ENCODE measurements at places on chromosomes 6 and 20.

DNA sequence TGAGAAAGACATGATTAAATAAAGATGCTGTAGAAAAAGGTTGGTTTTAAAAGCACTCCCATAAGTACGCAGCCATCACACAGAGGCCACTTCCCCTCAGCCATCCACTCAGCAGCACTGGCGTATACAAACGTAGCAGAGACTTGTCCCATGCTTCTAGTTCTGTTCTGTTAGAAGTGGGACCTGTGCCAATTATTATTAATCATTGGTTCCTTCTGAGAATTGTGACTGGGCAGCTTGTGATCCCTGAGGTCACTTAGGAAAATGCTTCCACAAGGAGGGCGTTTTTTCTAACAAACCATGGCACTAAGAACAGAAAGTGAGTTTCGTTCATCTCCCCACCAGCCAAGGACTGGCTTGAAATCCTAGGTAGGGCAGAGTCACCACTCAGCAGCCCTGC lies 53.9 kb downstream of the FAM120B start:
- no peak for DNase-seq

GRCh38 chr20:22499515-22500166 lies 84.7 kb downstream of the FOXA2 start:
- no peak for DNase-seq

DNA sequence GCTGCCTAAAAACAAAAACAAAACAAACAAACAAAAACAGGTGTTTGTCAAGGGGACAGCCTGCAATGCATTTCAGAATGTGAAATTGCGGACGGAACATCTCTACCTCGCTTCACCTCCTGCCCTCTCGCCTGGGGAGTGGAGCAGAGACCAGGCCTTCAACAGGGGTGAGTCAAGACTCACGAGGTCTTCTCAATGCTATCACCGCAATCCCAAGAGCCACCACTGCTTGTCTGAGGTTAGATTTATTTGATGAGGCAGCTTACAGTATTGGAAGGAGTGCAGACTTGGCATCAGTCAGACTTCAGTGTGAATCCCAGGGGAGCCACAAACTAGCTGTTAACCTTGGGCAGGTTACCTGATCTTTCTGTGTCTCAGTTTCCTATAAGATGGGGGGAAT lies 7.7 kb downstream of the GABRR1 start:
- DNase-seq: no peak

- no peak for DNase-seq
Observed at GRCh38 chr6:151431337-151431736, 20.6 kb downstream of the RMND1 start.

DNA sequence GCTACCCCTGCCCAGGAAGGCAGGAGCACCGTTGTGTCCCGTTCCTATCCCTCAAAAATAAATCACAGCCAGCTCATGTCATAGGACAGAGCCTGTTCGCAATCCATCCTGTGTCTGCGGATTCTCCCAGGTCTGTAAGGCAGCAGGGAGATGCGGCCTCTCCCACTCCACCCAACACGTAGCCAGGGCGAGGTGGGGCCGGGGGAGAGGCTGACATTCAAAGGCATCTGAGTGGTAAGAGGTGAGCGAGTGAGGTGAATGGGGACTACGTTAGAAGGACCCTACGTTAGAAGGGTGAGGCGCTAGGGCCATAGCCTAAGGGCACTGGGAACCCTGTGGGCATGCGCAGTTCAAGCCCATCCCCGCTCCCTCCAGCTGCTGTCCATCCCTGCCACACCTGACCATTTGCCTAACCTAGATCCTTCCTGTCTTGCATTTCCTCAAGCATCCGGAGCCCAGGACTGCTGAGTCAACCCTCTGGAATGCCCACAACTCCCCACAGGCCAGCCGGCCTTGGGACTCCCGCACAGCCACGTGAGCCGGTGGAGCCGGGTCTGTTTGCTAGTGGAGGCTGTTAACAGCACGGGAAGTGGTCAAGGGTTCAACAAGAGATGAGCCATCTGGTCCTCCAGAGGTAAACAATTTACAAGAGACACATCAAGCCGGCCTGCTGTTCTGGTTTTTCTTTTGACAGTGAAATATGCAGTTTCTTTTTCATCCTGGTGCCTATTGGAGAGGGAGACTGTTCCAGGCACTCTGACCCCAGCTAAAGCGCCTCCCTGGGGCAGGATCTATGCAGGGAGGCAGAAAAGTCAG lies 45.9 kb downstream of the RIPOR3 start:
- DNase-seq: no peak

DNA sequence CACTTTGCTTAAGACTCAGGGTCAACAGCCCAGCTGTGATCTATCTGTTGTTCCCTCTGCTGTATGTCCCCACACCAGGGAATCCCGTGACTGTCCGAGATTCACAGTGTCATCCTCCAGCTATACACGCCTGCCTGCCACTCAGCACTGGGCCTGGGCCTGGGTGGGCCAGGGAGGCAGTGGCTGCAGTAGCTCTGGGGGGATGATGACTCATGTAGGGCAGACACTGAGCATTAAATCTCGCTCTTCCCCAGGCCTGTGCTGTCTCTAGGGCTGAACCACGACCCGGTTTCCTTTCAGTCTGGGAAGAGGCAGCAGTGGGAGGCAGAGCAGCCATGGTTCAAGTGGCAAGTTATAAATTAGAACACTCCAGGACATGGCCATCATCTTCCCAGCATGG lies 173.9 kb downstream of the LRFN2 start:
- DNase-seq: no peak

DNA sequence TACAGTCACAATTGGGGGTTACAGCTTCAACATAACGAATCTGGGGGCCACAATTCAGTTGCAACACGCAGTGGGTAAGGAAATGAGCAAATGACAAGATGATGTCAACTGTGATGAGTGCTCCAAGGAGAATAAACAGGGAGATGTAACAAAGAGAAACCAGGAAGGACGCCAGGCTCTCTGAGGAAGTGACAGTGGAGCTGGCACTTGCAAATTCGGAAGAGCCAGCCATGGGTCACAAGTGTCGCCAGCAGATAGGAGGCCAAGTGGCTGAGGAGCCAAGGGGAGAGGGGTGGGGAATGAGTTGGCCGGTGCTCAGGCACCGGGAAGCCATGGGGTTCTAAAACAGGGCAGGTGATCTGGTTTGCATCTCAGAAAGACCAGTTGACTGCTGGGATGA lies 136.4 kb downstream of the EYA2 start:
- DNase-seq: no peak

DNA sequence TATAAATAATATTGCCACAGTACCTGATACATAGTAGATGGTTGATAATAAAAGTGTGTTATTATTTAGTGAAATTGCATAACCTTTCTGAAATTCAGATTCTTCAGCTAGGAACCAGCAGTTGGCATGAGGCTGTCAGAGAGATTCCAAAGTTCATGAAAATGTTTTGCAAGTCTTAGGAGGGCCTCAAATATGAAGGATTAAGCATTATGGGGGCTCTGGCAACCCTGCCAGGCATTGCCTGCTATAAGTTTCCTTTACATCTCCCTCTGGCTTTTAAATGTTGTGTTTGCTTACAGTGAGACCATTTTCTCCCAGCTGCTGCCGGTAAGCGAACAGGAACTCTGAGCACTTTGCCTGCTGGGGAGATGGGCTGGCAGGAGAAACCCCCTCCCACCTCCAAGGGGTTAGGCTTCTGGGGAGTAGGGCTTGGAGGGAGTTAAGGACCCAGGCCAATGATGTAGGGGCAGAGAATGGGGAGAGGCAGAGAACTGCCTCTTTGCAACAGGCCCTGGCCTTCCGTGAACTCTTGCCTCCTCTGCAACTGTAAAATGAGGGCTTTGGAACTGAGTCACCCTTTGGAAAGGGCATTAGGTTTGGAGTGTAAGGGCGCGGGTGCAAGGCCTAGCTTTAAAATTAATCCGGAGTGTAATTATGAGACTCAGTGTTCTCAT lies 33.2 kb upstream of the KIF3B start:
- no peak for DNase-seq

DNA sequence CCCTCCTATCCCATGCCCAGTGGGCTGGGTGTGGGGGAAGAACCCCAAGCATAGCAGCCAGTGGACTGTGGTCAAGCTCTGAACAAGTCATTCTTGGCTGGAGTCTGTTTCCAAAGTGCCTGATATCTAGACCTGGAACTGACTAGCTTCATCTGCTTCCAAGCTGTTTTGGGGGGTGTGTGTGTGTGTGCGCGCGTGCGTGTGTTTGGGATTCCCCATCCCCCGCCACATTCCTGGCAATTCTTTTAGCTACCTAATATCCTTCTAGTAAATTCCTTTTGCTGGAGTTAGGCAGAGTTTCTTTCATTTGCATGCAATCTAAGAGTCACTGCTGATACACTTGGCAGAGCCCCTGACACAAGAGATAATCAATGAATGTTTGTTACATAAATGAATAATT lies 7.8 kb downstream of the PAK5 start:
- DNase-seq: no peak

DNA sequence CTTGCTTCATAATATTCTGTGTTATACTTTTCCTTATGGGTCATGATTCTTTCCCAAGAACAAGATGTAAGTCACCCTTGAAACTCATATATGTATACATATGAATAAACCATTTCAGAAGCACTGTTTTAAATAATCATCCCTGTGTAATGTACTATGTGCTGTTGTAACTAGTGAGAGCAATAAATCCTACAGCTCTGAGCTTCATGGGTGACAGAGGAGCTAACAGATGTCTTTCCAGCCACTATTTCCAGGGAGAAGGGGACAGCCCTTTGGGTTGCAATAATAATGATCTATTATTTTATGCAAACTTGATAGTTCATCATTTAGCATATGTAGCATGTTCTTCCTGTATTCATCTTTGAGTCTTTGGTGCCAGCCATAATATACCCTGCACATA lies 342.8 kb downstream of the KIF16B start:
- no peak for DNase-seq

DNA sequence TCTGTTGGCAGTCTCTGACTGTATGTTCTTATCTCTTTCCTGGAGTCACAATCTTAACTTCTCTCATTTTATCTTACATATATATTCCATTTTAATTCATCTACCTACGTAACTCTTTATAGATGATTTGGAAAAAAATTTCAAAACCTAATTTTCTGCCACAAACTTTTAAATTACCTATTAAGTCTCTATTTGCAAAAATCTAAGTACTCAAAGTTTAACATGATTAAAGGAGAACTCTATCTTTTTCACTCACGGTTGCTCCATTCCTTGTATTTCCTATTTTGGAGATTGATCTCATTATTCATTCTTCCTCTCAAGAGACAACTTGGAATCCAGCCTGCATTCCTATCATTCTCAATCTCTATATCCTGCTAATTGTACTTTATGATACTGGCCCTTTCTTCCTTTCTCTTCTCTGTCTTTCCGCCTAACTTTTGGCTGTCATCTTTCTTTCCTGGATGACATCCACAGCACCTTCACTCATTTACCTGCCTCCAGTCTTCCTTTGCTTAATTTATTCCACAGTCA lies 1071.1 kb upstream of the CITED2 start:
- DNase-seq: no peak

DNA sequence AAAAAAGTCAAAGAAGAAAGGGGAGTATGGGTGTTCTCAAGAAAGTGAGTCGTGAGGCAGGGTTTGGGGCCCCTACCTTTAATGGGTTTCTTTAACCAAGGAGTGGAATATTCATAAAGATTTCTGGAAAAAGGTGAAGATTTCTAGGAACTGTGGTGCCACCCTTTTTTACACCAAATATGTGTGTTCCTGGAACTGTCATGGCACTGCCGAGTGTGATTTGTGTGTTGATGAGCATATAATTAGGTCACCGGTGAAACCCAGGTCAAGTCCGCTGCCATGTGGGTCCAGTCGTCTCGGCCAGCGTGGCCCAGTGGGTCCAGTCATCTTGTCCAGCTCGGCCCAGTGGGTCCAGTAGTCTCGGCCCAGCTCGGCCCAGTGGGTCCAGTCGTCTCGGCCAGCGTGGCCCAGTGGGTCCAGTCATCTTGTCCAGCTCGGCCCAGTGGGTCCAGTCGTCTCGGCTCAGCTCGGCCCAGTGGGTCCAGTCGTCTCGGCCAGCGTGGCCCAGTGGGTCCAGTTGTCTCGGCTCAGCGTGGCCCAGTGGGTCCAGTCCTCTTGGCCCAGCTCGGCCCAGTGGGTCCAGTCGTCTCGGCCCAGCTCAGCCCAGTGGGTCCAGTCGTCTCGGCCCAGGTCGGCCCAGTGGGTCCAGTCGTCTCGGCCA lies 8.3 kb upstream of the EEF1A2 start:
- DNase-seq: no peak

- no peak for DNase-seq
Observed at GRCh38 chr6:136304410-136304809, 14.8 kb upstream of the BCLAF1 start.

- peak; percentile 49 for DNase-seq
Observed at GRCh38 chr6:105745464-105746129, 340.5 kb upstream of the PRDM1 start.

Data from activated CD4-positive, alpha-beta T cell treated with anti-CD3 and anti-CD28 coated beads, Interleukin-2, Interleukin-6, amounts not matched to agents 100 ng/mL and 50 ng/mL, durations not matched to agents 16 hours and 8 hours (primary cell).